ENCODE measurements at places on chromosomes 16 and 17.
A peak's percentile ranks its signal among the peaks of the same experiment; 100 is the strongest.

- DNase-seq = no peak
Measured at GRCh38 chr16:27225536-27226360, 22.4 kb downstream of the KDM8 start.

- no peak for DNase-seq
Measured at GRCh38 chr17:77072670-77073069, 68.1 kb upstream of the SEC14L1 start.

- DNase-seq = no peak
Measured at GRCh38 chr17:82301916-82302567, 15.4 kb downstream of the CD7 start.

- no peak for DNase-seq
Measured at GRCh38 chr17:45279898-45280297, 18.0 kb upstream of the SPATA32 start.

- peak; percentile 37 for DNase-seq
Measured at GRCh38 chr17:50909765-50910605, 43.8 kb upstream of the TOB1 start.

DNA sequence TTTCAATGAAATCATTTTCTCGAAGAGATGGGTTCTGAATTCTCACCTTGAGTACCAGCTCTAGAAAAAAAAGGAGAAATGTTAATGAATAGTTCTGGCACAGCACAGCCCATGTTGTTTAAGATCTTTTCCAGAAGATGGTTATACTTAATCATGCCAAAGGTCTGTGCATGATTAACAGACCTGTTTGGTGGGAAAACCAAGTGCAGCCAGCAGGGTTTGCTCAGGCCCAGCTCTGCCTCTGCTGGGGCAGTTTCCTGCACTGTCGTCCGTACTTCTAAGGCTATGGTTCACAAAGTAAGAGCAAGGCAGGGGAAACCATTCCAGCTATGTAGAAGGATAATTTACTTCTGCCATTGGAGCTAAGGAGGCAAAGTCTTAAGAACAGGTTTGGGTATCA, 10.7 kb downstream of the ANKRD40 start:
- no peak for DNase-seq

All from activated T-helper 1 cell treated with anti-CD3 and anti-CD28 coated beads, Interleukin-2, amount 50 U/mL, for 16 hours (primary cell).